ENCODE measurements at places on chromosomes 2 and 18.

GRCh38 chr2:216740557-216741222 is 45.3 kb upstream of the IGFBP5 start:
- no peak for DNase-seq

- DNase-seq, result no peak
Observed at GRCh38 chr2:44940732-44941464, 604 bp upstream of the SIX3 start.

DNA sequence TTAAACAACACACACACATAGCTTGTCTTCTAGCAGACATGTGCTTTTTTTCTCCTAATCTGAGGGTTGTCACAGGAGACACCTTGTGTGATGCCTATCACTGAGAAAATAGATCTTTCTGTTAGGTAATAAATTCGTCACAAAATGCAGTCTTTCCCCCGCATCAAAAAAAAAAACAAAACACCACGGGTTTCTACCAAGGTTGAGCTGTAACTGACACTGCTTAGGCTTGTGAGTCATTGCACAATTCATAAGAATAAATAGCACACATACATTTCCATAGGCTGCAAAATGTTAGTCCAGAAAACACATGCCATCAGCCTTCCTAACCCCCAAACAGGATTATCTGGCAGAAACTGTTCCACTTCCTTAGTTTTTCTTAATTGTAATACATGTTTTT is 6.5 kb downstream of the TMEM163 start:
- no peak for DNase-seq

DNA sequence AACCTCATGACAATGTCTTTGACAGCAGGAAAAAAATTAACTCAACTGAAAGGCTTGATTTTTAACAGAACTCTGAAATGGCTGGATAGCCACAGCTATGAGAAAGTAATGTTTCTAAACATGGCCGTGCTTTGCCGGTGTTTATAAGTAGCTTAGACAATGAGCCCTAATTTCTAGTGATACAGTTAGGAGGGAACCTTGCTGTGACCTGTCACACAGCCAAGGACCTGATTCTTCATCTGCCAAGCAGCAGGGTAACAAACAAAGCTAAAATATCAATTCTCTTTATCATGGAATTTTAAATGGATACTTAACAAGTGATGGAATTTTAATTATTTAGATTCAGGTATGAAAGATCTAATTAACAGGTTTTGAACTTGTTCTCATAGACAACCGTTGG is 24.3 kb upstream of the DYNC2LI1 start:
- no peak for DNase-seq

Measured in fibroblast of skin of left biceps (primary cell).